ENCODE measurements at places on chromosomes 2 and 18.

- DNase-seq, result no peak
Observed at GRCh38 chr2:50851886-50852285, 180.0 kb downstream of the NRXN1 start.

DNA sequence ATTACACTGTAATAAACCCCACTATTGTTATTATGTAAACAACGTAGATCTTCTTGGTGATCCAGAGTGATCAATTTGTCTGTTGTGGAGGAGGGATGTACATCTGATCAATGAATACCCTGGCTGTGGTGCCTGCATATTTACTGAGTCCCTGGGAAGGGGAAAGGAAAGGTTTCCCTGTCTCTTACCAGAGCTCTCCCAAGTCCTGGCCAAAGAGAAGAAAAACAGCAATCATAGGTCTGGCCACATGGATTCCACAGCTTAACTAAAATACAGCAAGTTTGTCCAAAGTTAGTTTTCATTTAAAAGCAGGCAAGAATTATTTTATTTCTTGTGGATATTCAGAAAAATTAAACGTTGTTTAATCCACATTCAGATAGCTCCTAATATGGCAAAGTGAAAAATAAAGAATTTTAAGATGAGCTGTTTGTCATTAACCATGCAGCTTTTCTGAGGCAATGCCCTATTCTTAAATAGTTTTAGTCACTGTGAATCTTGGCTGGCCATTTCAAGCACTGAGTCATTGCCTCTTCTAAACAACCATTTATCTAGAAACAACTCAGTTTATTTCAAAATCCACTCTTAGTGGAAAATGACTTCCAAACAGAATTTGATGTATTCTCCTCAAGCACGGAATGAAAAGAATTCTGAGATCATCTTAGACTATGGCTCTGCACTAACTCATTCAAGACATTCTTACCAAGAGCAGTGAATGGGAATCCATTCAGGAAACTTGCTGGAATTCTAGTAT is 1004.4 kb upstream of the CDH2 start:
- no peak for DNase-seq

DNA sequence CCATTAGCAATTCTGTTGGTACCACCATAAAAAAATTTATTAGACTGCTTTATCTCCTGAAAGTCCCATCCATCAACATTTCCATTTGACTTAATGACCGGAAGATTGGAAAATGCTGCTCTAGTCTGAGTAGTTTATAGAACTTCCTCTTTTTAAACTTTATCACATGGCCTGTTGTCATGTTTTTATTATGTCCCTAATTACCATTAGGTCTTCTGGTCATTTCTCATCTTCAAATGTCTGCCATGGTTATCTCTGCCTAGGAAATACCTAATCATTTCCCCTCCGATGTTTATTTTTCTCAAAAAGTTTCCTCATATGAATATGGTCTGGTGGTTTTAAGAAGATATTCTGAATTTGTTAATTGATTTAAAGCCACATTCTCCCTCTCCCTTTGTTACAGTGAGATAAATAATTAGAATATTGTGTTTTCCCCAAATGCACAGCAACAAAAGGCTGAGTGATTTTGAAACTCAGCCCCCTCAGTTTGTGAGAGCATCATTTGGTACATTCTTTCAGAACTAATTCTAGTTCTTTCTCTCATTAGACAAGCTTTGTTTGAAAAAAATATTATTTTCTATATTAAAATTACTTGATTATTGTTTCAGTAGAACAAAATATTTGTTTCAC is 317.1 kb upstream of the ST6GAL2 start:
- no peak for DNase-seq

GRCh38 chr2:170486730-170487129 is 228.4 kb upstream of the SP5 start:
- DNase-seq, result no peak

- DNase-seq, result no peak
Observed at GRCh38 chr2:203718087-203718486, 11.6 kb downstream of the CD28 start.

All from substantia nigra (tissue), 51 donors.